ENCODE measurements at places on chromosomes 3 and 15.
A peak's percentile ranks its signal among the peaks of the same experiment; 100 is the strongest.

- DNase-seq: no peak
Measured at GRCh38 chr3:112531358-112531781, 30.4 kb downstream of the ATG3 start.

GRCh38 chr3:198071602-198072287 lies 111.7 kb downstream of the LMLN start:
- peak; percentile 49 for DNase-seq

- no peak for DNase-seq
Measured at GRCh38 chr3:139675327-139675726, 2.4 kb downstream of the NMNAT3 start.

GRCh38 chr3:13670292-13670691 lies 121.4 kb downstream of the FBLN2 start:
- DNase-seq: no peak

DNA sequence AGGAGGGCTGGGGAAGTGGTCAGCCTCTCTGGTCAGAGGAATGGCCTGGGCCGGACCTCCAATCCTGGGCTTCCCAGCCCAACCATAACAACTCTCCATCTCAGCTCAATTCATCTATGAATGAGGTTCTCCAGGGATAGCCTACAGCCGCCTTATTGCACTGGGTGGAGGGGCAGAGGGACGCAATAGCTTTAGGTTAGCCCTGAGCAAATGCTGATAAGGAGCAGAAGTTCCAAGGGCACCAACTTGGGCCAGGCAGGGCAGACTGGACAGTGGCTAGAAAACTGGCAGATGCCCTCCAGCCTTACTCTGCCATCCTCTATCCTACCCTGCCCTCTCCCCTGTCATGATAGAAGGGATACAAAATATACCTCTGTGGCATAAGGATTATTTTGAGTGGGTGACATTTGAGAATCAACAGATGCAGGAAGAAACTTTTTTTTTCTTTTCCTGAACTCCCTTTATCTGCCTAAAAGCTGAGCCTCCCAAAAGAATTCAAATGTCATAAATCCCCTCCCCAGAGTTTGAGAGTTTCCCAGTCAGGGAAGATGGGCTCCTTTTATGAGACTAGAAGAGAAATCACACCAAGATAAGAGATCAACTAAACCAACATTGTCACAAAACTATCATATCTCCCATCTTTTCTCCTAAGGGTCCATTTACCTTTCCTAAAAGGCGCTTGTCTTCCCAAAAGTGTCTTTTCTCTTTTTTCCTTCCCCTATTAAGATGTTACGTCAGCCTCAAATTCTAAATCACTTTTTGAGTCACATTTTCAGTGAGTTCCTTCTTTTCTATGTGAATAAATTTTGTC lies 40.4 kb upstream of the C15orf39 start:
- DNase-seq: no peak

GRCh38 chr3:29751647-29752314 lies 470.9 kb downstream of the RBMS3 start:
- no peak for DNase-seq
